ENCODE measurements at places on chromosomes 7 and 10.

DNA sequence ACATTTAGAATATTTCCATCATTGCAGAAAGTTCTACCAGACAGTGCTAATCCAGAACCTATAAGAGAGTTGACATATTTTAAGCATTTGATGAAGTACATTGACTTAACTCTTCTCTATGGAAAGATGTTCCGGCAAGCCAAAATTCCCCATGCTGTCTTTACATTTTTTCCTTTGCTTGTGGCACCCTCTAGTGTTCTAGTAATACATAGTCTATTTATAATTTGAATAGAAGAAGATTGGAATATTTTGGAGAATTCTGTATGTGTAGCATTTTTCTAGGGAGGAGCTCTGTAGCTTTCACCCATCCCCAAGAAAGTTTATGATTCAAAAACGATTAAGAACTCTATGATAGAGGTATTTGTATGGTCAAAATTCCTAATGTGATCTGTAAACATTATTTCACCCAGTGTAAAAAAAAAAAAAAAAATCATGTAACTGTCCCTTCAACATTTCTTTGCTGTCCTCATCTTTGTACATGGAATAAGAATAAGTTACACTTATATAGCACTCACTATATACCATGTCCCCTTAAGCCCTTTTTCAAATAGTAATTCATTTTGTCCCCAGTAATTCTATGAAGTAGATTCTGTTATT lies 33.2 kb downstream of the NRF1 start:
- DNase-seq, result peak; percentile 77

GRCh38 chr10:42421812-42422211 lies 216.6 kb downstream of the ZNF33B start:
- no peak for DNase-seq

GRCh38 chr7:158809596-158809995 lies 19.7 kb downstream of the ESYT2 start:
- no peak for DNase-seq

GRCh38 chr10:58335306-58336005 lies 650 bp downstream of the UBE2D1 start:
- DNase-seq, result no peak

DNA sequence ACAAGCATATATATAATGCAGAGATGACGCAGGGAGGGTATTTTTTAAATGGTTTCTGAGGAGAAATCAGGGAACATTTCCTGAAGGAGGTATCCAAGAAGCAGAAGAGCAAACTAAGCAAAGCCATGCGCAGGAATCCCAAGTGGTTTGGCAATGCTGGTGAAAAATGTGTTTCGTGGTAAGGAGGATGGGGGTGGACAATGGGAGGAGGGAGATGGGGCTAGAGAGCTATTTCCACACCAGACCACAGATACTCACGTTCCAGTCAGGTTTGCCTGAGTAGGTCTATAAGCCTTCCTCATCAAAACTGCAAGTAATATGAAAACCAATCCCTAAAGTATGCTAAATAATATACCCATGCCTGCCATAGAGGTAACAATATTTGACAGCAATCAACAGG lies 223.7 kb upstream of the MKLN1 start:
- no peak for DNase-seq

Data from A673 (cell line).